CD4-positive, alpha-beta T cell treated with Interleukin-12 subunit alpha and Interleukin-12 subunit beta, for 1 hour (primary cell): ENCODE measurements at places on chromosomes 4 and X.
A peak's percentile ranks its signal among the peaks of the same experiment; 100 is the strongest.

DNA sequence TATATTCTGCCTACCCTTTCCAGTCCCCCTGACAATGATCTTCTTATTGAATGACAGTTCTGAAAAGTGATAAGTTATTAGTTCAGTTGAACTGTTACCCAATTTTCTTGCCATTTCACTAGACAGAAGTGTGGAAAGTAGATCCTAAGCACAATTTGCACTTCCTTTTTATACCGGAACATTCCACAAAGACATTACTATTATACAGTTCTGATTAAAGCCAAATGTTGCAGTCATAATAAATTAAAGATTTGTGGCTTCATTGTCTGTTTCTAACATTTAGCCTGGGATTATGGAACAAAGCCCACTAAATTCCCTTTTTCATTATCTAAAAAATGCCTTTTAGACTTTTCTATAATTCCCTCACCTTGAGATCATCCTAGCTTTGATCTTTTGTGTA lies 13.8 kb downstream of the SH3BGRL start:
- no peak for DNase-seq

DNA sequence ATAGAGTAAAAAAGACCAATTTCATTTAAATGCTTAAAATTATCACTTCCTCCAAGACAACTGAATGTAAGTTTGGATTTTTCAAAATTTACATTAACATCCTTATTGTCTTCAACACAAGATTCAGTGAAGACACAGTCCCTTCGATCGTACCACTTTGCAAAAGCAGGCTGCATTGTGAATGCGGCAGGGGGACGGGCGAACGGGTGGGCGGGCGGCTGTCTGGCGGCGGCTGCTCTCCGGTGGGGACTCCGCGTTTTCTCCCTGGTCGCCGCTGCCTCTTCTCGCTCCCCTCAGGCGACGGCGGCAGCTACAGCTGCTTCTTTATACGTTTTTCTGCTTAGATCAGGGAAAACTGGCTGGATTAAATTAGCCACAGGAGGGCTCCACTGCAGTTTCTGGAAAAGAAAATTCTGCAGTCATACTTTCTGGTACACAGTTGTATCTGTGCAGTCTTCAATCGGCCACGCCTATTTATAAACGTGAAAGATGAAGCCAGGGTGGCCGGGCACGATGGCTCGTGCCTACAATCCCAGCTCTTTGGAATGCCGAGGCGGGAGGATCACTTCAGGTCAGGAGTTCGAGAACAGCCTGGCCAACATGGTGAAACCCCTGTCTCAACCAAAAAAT lies 33.9 kb upstream of the HPF1 start:
- DNase-seq: no peak

DNA sequence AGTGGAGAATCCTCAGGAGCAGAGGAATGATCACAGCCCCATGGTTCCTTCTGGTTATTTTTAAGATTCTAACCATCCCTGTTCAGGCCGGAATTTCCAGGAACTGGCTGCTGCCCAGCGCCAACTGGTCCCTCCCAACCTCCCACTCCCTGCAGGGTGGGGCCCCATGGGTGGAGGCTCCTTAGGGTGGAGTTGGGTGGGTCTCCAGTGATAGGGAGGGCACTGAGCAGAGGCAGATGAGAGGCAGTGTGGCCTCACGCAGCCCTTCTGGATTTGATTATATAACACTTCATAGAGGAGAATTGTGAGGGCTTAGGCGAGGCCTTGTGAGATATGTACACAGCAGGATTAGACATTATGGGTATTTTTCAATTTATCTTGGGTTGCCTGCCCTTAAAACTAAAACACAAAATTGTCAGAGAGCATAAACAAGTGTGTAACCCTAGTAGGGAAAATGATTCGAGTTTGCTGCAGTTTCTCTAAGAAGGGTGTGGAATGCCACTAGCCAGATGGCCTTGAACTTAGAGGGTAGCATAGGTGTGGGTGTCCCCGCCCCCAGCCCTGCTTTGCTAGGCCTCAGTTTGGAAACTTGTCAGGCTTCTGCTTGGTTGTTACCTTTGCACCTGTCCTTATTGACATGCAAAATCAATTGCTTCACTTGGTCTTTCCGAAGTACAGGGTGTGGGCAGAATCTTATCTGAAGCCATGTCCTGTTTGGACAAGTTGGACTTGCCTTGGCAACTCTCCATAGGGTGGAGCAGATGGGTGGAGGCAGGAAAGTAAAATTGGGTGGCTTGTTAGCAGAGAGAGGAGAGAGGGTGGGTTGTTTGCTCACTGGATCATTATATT lies 9.4 kb downstream of the KLF3 start:
- DNase-seq: no peak

GRCh38 chrX:8346892-8347291 lies 117.7 kb upstream of the VCX3B start:
- DNase-seq: no peak

DNA sequence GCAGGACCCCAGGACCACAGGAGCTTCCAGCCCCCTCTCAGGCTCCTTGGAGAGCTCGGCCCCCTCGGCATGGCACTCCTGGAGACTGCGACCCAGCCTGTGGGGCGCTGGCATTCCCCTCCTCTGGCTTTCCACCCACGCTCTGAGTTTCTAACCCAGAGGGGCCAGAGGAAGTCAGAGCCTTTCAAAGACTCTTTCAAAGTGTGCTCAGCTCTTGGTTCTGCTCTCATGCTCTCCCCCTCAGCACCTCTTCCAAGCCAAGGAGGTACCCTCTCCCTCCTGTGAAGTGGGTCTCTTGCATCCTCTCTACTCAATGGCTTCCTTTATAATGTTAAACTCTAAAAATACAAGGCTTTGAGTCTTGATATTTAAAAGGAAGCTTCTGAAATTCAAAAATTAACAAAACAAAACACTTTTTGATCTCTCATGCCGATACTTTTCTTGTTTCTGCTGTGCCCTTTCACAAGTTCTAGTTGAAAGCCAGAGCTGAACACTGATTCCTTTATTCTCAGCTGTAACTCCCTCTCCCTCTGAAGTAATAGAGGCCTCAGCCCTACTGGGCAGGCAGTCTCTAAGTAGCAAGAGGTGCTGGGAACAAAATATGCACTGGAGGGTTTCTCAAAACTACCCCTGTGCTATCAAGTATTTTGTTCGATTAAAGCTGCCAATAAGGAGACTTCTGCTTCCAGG lies 82.8 kb downstream of the NAT8L start:
- DNase-seq: no peak

- peak; percentile 86 for DNase-seq
Observed at GRCh38 chr4:1055721-1056590, 44.5 kb downstream of the FGFRL1 start.

GRCh38 chr4:112888622-112889021 lies 160.8 kb upstream of the ANK2 start:
- no peak for DNase-seq

DNA sequence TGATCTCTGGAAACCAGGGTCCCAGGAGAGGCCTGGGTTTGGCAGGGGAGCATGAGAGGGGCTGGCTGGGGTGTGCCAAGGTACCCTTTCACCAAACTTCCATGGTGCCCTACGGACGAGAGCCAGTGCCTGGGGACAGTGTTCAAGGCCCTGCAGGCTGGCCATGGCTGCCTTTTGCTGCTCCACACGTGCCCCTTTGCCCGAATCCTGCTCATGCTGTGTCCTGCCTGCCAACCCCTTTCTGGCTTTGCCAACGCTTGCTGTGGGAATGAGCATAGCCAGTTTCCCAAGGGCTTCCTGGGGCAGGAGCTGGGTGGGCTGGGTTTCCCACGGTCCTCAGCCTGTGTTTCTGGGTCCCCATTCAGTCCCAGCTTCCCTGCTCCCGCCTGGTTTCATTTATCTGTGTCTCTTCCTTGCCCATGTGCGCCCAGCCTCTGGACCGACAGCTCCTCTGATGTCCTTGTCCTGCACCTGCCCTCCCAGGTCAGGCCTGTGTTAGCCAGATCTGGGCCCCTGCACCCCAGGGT lies 17.3 kb downstream of the CPZ start:
- no peak for DNase-seq

GRCh38 chr4:89357340-89357739 lies 49.7 kb upstream of the GPRIN3 start:
- no peak for DNase-seq

GRCh38 chr4:128060121-128060698 lies 902 bp upstream of the LARP1B start:
- no peak for DNase-seq

DNA sequence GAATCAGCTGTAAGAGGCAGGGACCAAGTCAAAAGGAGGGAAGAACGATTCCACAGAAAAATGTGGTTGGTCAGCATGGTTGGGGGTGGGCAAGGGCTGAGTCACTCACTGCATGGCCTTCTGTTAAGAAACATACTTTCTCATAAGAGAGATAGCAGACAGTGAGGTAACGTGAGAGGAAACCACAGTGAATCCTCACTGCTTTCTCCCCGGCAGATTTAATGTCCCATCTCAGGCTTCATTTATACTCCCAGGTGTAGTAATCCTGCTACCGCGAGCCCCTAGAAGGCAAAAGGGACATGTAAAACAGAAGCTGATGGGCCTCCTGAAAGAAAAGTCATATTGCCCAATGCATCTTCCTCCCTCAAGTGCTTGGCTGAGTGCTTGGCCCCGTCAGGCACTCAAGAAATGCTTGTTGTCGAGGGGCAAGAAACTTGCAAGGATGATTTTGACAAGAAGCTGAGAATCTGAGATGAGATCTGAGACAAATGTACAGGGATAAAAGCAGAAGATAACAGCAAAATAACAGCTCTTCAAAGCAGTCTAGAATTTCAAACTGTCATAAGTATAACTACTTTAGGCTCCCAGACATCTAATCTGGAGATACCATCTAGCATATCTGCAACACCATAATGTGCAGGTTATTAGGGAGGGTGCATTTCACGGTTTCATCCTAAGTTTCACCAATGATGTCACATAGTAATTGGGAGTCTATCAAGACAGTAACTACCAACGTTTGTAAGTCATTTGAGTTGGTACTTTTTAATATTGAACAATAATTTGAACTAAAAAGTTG lies 40.2 kb downstream of the SH3KBP1 start:
- DNase-seq: peak; percentile 25

GRCh38 chr4:1171311-1172227 lies 814 bp downstream of the SPON2 start:
- peak; percentile 69 for DNase-seq

- no peak for DNase-seq
Observed at GRCh38 chr4:167196344-167197012, 37.8 kb downstream of the SPOCK3 start.
